CD4-positive, alpha-beta T cell treated with Interleukin-12 subunit alpha and Interleukin-12 subunit beta, for 1 hour (primary cell): ENCODE measurements at places on chromosomes 2 and 18.

DNA sequence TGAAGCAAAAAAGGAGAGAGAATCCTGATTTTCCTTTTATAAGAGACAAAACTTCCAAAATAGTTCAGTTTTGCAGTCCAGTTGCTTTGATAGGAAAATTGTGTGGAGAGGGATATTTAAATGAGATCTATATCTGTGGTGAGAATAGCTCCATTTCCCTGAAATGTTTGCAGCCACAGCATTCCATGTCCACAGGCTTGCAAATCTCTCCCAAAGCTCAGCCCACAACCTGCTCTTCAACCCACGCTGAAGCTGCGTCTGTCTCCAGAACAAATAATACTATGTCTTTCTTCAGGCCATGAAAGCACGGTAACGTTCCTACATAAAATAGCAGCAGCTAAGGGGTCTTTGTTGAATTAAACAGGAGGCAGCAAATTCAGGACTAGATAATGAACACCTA, 31.8 kb downstream of the TMEM17 start:
- DNase-seq = no peak

DNA sequence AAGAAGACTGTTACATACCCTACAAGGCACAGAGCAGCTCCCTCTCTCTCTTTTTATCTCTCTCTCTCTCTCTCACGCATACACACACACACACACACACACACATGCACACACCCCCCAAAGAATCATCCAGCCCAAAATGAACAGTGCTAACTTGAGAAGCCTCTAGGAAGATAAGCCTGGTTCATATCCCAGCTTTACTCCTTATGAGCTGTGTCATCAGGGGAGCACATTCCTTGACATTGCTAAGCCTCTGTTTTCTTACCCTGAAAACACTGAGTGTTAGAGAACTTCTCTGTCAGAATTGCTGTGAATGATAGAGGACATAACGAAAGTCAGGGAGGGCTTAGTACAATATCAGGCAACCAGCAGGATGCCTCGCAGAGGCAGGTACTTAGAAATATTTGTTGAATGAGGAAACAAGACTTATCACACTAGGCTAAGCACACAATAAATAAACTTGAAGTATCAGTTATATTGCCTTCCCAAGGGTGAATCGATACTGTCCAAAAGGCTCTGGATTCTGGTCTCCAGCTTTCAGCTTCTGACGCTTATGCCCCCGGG, 725.6 kb upstream of the ID2 start:
- DNase-seq = no peak

DNA sequence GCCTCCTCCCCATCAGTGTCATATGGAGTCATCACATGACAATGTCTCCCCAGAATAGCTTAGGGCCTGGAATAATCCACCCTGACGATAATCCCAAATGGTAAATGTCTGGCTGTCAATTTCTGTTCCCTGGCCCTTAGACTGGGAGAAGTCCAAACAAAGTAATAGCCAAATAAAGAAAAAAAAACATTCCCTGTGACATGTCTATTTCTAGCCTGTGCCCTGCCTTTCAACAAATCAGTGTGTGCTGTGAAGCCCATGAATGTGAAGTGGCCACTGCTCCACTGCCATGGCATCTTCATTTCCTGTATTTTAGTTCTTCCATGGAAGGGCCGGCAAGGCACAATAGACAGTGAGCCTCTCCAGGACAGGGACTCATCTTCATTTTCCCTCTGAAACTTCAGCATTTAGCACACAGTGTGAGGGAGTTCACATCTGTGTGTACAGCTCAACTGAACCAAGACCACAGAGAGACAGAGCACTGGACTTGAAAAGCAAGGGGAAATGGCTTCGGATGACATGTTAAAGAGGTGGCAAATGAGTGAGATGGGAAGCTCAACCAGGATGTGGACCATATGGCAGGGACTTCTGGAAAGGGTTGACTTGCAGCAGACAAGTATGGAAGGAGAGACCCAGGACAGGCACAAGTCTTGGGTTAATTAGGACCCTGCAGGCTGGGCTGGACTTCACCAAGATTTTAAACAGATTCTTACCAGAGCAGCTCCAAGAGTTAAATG, 140.0 kb downstream of the ANTXR1 start:
- no peak for DNase-seq

DNA sequence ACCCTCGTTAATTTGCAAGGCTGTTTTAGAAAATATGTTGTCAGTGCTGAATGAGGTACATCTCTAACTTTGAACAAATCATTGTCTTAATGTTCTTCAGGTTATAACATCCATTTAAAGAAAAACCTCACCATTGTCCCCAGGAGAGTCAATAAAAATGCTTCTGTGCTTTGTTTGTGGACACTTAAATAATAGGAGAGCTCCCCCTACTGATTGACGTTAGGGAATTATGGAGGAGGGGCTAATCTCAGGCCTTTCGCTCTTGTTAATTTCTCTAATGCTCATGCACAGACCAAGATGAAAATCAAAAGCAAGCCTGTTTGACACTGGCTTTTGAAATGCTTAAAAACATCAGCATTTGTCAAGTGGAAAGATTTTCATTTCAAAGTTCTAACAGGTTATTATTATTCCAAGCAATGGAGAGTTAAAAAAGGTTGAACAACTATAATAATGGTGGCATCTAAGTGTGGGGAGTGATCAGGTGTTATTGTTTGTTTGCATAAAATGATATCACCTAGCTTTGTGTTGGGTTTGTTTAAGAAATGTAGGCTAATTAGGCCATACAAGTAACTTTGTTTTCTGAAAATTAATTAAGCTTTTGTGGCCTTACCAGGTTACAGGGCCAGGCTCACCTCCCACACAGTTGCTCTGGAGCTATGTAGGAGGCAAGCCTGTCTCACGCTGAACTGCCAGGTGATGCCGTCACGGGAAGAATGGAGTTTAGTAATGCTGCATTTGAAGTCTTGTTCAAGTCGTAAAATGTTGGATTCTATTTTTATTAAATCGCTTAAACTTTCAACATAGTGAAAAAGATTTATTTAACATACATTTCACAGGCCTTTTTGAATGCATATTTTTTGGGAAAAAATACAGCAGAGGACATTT, 51.7 kb upstream of the SMIM21 start:
- peak; percentile 54 for DNase-seq

- DNase-seq = no peak
Observed at GRCh38 chr2:241228860-241229516, 40.5 kb downstream of the ANO7 start.

GRCh38 chr2:195251214-195251613, 405.8 kb upstream of the SLC39A10 start:
- no peak for DNase-seq

- peak; percentile 35 for DNase-seq
Observed at GRCh38 chr18:58863539-58864145, 1.0 kb upstream of the ZNF532 start.

DNA sequence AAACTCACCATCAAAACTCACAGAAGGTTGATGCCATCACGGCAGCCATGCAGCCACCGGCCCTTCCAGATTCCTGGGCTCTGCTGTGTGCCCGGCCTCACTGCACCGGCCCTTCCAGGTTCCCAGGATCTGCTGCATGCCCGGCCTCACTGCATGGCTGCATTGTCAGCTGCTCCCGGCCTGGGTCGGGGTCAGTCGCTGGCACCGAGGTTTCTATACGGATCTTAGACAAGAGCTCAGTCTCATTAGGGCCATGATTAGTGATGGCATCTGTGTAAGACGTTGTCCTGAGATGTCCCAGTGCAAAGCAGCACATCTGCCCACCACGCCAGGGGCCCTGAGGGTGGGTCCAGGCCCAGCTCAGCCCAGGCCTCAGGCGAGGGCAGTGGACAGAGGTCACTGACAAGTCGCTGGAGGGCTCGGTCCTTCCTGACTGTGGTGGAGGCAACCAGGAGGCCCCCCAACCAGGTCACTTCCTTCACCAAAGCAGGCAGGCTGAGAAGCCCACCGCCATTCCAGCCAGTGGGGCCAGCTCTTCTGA, 29.4 kb downstream of the TMEM18 start:
- no peak for DNase-seq

- DNase-seq = no peak
Observed at GRCh38 chr18:57854726-57855125, 51.6 kb upstream of the ATP8B1 start.

- no peak for DNase-seq
Observed at GRCh38 chr2:27776097-27776496, 4.6 kb downstream of the MRPL33 start.

GRCh38 chr2:173571021-173571821, 216.5 kb downstream of the CDCA7 start:
- no peak for DNase-seq

GRCh38 chr2:33339269-33339668, 137.2 kb upstream of the RASGRP3 start:
- no peak for DNase-seq

DNA sequence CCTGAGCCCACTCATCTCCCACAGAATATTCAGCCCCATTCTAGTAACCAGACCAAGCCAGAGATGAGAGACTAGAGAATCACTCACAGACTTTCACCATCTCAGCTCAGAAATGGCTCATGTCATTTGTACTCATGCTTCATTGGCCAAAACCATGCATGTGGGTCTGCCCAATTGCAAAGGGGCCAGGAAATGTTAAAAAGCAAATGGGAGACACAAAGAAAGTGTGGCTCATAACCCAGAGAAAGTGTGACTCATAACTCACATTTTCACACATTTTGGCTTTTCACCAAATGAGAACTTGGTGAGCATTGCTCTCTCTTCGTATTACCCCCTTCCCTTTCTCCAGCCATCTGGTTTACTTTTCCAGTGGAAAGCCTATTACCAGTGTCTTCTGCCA, 66.2 kb downstream of the MDH1 start:
- DNase-seq = no peak

DNA sequence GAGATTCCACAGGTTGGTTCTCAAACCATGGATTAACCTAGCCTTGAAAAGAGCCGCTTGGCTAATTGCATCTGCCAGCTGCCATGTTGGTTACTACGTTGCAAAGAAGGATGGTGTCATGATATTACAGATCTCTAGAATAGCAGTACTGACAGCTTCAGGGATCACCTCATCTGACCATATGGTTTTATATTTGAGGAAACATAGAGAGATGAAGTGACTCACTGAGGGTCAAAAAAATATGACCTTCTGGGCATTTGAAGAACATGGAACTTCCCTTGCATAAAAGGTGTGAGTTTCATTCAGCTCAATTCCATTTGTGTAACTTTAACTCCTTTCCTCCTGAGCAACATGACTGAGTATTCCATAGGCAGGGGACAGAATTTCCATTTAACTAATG, 242.3 kb downstream of the SETBP1 start:
- no peak for DNase-seq

- DNase-seq = no peak
Observed at GRCh38 chr2:126978333-126978732, 79.6 kb downstream of the TEX51 start.

DNA sequence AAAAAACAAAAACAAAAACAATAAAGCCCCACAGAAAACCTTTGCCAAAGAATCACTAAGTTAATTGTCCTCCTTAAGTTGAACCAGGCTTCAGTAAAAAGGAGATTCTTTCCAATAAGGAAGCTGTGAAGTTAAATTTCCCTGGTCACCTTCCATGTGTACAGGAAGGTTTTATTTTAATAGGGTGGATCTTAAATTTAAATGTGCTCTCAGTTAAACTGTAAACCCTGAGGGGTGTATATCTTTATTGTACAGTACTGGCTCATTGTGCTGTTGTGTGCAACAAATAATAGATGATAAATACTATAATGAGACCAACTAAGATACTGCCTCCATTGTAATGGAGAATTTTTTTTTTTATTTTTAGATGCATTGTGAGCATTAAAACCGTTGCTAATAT, 97.1 kb downstream of the NYAP2 start:
- no peak for DNase-seq

DNA sequence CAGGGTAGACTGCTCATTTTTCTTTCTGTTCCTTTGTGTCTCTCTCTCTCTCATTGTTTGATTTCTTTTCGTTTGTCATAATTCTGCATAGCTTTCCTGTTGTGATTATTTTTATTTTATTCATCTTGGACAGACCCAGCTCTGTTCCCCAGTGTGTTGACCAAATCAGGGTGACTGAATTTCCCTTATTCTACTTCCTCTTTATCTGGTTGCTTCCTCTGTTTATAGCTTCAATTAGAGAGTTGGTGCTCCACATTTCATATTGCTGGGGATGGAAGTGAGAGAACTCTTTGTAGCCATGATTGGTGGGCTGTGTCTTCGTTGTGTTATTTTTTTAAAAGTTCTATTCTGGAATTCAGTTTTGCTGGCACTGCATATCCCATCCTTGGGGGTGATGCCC, 19.1 kb downstream of the PROKR1 start:
- no peak for DNase-seq
